ENCODE measurements at places on chromosomes 2 and 18. TPM values are rescaled to one million over a fixed set of nuclear protein-coding genes. Genes with fewer than 3 reads are reported as not detected.

DNA sequence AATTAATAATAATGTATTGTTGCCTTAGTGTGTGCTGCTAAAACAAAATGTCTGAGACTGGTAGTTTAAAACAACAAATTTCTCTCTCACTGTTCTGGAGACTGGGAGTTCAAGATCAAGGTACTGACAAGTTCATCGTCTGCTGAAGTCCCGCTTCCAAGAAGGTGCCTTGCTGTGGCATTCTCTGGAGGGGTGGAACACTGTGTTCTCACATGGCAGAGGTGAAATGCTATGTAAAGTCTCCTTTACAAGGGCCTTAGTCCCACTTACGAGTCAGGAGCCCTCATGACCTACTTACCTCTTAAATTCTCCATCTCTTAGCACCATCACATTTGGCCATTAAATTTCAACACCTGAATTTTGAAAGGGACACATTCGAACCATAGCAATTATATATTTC, 299.2 kb upstream of the RBMS1 start:
- DNase-seq, result no peak

DNA sequence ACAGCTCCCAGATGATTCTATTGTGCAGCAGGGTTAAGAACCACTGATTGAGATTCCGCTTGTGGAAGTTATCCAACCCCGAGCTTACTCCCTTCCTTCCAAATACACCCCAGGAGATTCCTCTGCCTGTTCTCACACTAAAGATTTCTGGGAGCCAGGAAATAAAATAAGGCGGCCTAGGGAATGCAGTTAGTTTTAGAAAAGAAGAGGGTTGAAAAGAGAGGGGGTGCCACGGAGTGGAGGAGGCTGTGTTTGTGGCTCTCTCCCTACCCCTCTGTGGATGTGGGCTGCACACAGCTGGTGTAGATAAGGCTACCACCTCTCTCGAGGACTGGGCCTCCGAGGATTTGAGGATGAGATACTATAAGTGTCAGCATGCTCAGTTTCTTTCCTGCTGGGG, 25.1 kb upstream of the SP3 start:
- DNase-seq, result no peak

DNA sequence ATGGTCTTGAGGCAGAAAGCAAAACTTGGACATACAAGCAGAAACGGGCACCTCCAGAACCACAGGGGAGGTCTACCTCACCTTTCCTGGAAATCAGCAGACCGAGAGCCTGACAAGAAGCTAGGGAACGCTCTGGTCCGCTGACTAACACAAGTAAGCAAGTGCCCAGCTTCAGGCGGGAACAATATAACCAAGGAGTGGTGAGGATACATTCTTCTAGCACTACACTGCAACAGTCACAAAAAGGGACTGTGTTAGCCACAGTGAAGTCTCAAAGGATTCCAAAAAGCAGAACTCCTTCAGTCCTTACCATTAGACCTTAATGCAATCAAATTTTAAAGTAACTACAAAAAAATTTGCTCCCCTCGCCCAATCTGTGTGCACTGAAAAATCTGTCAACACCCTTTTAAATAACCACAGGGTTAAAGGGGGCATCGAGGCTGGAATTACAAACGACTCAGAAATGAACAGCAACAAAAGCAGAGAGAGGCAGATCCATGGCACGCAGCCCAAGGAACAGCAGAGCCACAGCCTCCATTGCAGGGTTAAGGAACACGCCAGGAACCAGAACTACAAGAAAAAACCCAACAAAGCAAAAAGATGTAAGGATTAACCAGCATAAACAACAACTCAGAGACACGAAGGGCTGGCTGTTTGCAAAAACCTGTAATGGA, 7.1 kb downstream of the THAP4 start:
- DNase-seq, result no peak

GRCh38 chr18:7601936-7602335, 34.8 kb downstream of the PTPRM start:
- no peak for DNase-seq

DNA sequence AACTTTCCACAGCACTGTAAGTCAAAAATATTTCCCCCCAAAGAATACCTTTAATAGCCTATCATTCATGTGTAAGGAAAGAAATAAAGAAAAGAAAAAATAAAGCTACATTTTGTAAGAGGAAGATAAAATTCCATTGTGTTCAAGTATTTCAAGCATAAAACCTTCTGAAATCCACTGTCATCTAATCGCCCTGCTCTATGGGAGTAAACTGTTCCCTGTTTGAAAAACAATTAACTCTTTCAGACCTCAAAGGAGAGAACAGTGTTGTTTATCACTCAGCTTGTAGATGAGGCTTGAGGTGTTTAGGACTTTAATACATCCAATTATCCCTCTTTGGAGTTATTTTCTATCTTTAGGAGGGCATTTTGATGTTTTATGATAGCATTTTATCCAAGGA, 112.2 kb upstream of the REG3G start:
- DNase-seq, result no peak

DNA sequence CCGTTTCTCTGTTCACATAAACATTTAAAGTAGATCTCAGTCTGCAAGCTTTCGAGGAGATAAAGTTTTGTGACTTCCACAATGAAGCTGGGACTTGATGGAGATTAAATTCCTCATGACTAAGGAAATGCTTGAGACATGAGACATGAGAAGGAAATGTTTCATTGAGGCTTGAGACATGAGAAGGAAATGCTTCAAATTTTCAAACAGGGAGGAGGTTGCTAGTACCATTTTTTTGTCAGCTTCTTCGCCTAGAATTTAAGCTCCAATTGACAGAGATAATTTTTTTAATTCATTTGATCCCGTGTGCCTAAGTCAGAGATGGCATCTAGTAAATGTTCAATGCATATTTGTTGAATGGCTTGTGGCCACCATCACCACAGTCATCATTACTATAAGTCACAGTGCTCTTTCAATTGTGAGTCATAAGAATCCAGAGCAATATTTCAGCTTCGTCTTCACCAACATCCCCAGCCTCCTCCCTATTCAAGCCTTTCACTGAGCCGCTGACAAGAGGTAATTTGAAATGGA, 543 bp upstream of the MARCHF4 start:
- DNase-seq, result no peak

DNA sequence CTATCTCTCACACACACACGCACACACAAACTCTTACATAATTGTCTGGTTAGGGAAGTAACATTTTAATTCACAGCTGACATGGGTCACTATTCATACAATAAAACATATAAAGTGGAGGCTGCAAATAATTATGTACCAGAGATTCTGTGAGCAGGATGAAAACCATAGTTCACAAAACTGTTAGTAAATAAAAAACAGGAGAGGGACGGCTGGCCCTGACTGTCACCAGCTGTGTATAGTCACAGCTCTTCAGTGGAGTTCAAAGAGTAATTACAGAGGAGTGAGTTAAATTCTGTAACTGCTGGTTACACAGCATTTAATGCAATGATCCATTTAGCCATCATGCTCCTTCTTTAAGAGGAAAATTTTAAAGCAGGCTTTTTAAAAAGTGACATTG, 76.9 kb downstream of the NRXN1 start:
- DNase-seq, result no peak

DNA sequence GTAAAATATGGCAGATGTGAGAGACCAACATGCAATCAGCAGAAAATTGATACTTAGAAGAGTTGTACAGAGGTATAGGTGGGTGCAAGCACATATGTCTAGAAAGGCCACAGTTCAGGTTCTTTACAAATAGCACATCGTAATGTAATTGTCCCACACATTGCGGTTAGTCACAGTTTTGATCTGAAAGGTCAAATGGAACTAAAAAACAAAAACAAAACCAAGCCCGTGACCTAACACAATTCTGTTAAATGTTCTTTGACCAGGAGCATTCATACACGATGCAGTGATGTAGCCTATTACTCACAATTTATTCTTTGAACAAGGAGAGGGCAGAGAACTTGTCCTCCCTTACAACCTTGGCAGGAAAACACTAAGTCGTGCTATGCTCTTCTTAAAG, 108.9 kb upstream of the MAP4K3 start:
- DNase-seq, result no peak

GRCh38 chr2:237872178-237872887, 12.9 kb downstream of the RAMP1 start:
- no peak for DNase-seq

- no peak for DNase-seq
Observed at GRCh38 chr2:195649629-195650190, 7.3 kb upstream of the SLC39A10 start.

GRCh38 chr2:161436411-161436810, 20.3 kb downstream of the TBR1 start:
- DNase-seq, result no peak

DNA sequence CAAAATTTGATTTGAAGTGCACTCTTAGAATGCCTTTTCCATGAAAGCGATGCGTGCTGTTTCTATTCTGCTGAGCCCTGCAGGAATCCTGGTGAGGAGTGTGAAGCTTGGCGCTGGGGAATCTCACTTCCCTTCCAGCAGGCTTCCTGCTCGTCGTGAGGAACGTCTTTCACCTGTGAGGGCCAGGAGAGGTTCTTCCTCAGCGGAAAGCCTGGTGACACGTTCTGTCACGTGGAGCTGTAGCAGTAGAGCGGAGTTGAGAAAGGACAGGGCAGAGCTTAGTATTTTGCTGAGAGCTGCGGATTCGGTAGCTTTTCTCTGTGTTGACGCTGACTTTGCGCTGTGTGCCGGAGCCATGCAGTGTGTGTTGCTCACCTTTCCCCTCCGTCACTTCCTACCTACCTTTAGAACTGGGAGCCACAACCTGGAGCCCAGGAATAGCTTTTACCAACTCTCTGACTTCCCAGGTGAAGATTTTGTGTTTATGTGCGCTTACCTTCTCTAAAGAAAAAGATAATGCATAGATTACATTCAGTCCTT, 294.8 kb downstream of the PTGR3 start:
- DNase-seq, result no peak

- DNase-seq, result no peak
Observed at GRCh38 chr2:31216734-31217133, 581 bp downstream of the CAPN14 start.

Gene DLGAP1
- total RNA-seq, result 0.39 TPM

Gene SIX2
- total RNA-seq, result 0.54 TPM

Gene SKOR2
- total RNA-seq, result not detected

Gene PLB1
- 0.49 TPM for total RNA-seq

Gene CDH19
- not detected for total RNA-seq

Gene KCNS3
- 5.2 TPM for total RNA-seq

Gene ARID5A
- total RNA-seq, result 8.2 TPM
